ENCODE measurements at places on chromosomes 11 and 22.

DNA sequence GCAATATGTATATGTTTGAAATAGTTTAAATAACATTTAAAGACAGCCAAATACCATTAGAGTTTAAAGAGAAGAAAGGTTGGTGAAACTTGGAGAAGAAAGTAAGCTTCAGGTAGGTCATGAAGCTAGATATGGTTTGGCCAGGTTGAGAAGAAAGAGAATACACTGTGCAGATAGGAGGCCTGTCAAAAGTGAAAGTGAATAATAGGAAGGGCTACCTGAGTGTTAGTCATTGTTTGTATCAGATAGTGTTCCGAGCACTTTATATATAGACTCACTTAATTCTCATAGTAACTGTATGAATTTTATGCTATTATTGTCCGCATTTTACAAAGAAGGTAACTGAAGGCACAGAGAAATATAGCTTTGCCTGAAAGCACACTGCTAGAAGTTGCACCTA, 56.9 kb downstream of the USP47 start:
- no peak for DNase-seq

DNA sequence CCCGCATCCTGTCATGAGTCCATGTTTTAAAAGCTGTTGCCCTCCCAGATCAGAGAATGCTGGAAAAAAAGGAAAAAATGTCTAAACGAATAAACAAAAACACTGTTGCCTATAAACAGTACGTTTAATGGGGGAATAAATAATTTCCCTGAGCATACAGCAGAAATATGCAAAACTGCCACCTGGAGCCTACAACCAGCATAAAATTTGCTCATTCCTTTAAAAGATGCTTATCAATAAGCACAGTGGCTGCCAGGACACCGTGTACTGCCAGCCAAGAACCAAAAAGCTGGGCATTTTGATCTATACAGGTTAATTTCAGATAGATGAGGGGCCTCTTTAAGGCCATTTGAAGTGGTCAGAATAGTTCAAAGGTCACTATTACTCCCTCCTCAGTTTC, 5.7 kb upstream of the CPT1A start:
- DNase-seq, result no peak

- DNase-seq, result no peak
Observed at GRCh38 chr11:44338698-44339529, 29.0 kb upstream of the ALX4 start.

GRCh38 chr11:104105155-104105554, 58.8 kb downstream of the PDGFD start:
- no peak for DNase-seq

- no peak for DNase-seq
Observed at GRCh38 chr11:134036492-134037045, 32.3 kb upstream of the JAM3 start.

- no peak for DNase-seq
Observed at GRCh38 chr11:118607401-118608359, at the start of gene PHLDB1. PHLDB1 (plus strand) TSS chr11:118607615; CDS start chr11:118613837, 6,222 bp downstream.

GRCh38 chr11:14544611-14545010, 24.4 kb upstream of the PSMA1 start:
- DNase-seq, result no peak

- DNase-seq, result no peak
Observed at GRCh38 chr22:23014250-23014649, 56.1 kb upstream of the GNAZ start.

- DNase-seq, result no peak
Observed at GRCh38 chr11:67062526-67063373, 6.1 kb downstream of the RHOD start.

Data from non-pigmented ciliary epithelial cell (primary cell).